ENCODE measurements at places on chromosomes 12 and 14.

DNA sequence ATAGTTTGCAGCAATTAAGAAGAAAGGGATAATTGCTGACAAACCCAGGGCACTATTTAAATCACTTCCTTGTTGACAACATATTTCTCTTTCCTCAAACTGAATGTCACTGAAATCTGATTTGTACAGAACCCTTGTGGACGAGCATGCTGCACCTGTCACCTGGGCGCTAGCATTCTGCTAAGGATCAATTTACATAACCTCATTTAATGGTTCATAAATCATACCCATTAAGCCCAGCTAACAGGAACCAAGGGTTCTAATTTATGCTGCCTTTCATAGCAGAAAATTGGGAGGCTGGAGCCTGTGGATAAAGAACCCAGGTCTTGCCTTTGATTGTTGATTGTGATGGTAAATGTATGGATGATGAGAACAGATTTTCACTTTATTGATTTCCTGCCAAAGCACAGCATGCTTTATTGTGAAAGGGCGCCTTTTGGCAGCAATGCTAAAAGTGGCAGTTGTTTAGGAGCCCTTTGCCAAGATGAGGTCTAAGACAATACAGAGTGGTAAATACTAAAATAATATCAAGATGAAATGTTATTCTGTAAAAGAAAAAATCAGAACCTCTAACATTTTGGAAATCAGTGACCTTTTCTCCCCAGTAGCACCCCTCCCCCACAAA lies 95.4 kb downstream of the NKX2-1 start:
- DNase-seq: no peak

GRCh38 chr14:74963705-74964271 lies 8.4 kb upstream of the PGF start:
- no peak for DNase-seq

DNA sequence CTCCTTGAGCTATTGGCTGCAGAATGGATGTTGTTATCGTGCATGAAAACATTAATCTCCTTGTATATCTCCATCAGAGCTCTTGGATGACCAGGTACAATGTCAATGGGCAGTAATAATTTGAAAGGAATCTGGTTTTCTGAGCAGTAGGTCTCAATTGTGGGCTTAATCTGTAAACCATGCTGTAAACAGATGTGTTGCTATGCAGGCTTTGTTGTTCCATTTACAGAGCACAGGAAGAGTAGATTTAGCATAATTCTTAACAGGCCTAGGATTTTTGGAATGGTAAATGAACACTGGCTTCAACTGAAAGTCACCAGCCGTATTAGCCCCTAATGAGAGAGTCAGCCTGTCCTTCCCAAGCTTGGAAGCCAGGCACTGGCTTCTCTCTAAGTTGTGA lies 50.4 kb downstream of the ATG14 start:
- DNase-seq: no peak

- no peak for DNase-seq
Measured at GRCh38 chr14:104756477-104757237, 3.7 kb downstream of the SIVA1 start.

DNA sequence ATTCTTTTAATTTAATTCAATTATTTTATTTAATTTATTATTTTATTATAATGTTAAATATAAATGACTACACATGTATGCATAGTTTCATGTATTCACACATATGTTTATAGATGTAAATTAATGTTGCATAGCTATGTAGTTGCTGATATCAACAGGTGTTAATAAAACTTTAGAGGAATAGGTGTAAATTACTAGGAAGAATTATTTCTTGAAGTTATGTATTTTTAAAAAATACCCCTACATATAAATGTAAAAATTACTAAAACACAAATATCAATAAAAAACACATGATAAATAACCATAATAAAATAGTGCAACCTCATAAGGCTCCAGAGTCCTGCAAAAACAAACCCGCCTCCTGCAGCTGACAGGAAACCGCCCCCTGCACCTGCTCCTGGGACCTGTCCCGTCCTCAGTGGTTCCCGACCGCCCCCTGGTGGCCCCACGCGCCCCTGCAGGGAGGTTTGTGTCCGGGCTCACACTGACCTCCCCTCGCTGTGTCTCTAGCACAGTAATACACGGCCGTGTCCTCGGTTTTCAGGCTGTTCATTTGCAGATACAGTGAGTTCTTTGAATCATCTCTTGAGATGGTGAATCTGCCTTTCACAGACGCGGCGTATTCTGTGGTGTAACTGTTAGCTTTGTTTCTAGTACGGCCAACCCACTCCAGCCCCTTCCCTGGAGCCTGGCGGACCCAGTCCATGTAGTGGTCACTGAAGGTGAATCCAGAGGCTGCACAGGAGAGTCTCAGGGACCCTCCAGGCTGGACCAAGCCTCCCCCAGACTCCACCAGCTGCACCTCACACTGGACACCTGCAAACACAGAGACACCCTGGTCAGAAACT lies 1264.0 kb downstream of the TMEM121 start:
- DNase-seq: peak; percentile 67

Measured in HT-29 (cell line).